Stimulated activated CD4-positive, alpha-beta T cell treated with anti-CD3 and anti-CD28 coated beads, Interleukin-12 subunit alpha, Interleukin-12 subunit beta, amount 100 ng/mL, for 4 hours (primary cell): ENCODE measurements at places on chromosomes 7 and 10.

GRCh38 chr10:77498210-77498609 is 139.4 kb downstream of the KCNMA1 start:
- no peak for DNase-seq

- no peak for DNase-seq
Measured at GRCh38 chr7:48636391-48637015, 287.8 kb upstream of the CDC14C start.

DNA sequence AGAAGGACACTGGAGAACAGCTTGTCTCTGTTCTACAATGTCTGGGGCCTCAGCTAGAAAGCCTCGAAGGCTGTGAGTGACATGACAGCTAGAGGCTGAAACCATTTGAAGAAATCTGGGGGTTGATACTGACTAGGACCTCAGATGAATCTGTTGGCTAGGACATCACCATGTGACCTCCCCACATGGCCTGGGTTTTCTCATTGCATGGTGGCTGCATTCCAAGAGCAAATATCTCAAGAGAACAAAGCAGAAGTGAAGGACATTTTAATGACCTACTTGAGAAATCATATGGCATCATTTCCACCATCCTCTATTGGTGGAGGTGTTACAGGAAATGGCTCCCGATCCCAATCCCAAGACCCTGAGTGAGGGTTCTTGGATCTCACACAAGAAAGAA is 450.6 kb upstream of the AUTS2 start:
- no peak for DNase-seq

GRCh38 chr7:104993217-104993862 is 20.7 kb upstream of the KMT2E start:
- no peak for DNase-seq

- no peak for DNase-seq
Measured at GRCh38 chr7:77687100-77687746, 9.0 kb upstream of the RSBN1L start.

DNA sequence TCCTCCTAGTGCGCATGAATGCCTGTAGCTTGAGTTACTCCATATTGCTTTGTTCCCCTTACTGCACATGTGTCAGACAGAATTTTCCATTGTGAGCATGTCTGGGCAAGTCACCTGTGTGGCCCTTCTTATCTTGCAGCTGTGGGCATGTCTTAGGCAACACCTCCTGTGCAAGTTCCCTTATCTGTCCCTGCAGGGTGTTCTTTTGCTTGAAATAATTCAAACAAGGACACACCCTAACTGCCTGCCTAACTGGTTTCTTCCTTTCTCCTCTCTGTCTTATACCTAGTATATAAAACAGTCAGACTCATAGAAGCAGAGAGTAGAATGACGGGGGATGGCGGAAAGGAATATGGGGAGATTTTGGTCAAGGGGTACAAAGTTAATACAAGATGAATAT is 421.1 kb upstream of the SORCS1 start:
- no peak for DNase-seq

GRCh38 chr7:7967886-7968543 is 581 bp upstream of the GLCCI1 start:
- DNase-seq, result no peak

- DNase-seq, result no peak
Measured at GRCh38 chr10:76026905-76027304, 595.5 kb downstream of the LRMDA start.

- no peak for DNase-seq
Measured at GRCh38 chr7:40887099-40887498, 752.3 kb downstream of the SUGCT start.

DNA sequence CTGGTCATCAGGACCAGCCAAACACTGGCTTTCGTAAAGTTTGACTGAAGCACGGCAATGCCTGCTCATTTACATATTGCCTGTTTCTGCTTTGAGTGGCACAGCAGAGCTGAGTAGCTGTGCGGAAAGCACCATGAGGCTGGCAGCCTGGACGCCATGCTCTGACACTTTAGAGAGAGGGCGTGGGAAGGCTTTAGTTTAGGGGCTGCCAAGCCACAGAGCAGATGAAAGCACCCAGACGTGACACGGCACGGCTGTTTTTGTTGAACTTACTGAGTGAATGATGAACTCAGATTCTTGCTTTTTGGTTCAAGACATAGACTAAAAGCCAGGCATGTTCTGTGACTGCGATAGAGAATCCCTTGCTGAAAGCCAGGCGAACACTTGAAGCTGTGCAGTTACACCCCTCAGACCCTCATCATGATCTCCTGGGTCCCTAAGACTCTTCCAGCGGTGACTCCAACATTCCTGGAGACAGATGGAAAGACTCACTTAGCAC is 182.1 kb downstream of the ZMYND11 start:
- no peak for DNase-seq

- no peak for DNase-seq
Measured at GRCh38 chr7:19957664-19958063, 184.2 kb upstream of the TMEM196 start.

- no peak for DNase-seq
Measured at GRCh38 chr10:14377591-14378175, 47.0 kb upstream of the FRMD4A start.

GRCh38 chr10:131949041-131949862 is 32.5 kb downstream of the BNIP3 start:
- DNase-seq, result no peak

- no peak for DNase-seq
Measured at GRCh38 chr10:23096802-23097549, 1.6 kb downstream of the MSRB2 start.

DNA sequence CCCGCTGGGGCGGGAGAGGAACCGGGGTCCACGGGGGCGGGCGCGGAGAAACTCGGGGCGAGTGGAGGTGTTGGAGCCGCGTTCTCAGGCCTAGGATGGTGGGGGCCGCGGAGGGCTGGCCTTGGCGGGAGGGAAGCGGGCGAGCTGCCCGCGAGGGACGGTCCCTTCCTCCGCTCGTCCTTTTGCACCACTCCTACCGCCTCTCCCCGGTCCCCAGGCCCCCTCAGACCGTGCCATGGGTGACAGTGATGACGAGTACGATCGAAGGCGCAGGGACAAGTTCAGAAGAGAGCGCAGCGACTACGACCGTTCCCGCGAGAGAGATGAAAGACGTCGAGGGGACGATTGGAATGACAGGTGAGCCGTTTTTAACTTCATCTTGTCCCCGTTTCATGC is 451 bp downstream of the SRRT start:
- no peak for DNase-seq

GRCh38 chr7:11875635-11876034 is 43.6 kb upstream of the THSD7A start:
- no peak for DNase-seq

DNA sequence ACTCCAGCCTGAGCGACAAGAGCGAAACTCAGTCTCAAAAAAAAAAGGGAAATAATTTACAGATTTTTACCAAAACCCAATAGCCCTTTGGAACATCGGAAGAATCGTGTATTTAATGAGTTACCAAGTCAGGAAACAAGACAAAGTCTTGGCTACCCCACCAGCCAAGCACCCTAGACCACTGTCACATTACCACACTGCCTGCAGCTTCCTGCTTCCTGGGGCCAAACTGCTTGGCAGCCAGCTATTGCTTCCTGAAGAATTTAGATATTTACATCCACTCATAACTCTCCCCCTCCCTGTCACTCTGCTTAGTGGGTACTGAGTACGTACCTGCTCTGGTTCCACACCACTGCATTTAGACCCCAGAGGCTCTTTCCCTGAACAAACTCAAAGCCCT is 14.1 kb upstream of the TNPO3 start:
- DNase-seq, result no peak

DNA sequence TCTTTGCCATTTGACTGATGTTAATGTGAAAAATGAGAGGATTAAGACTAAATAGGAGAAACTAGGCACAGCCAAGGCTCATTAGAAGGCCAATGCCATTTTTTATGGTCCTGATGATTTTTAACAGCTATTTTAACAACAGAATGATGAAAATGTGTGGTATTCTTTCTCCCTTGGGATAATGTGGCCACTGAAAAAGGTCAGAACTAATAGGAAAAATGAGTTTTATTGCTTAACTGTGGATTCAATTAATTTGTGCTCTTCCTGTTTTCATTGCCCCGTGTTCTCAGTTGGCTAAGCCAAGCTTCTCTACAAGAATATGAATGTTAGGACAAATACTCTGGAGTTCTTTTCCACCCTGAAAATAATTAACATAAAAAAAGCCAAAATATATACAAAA is 56.6 kb downstream of the BMPER start:
- DNase-seq, result no peak
